ENCODE measurements at places on chromosomes 4 and X.
A peak's percentile ranks its signal among the peaks of the same experiment; 100 is the strongest.

- DNase-seq = no peak
These were observed 966 bp downstream of the PDGFC start for GRCh38 chr4:156970501-156971164.

GRCh38 chrX:102765809-102766208 lies 45.3 kb downstream of the GPRASP3 start:
- DNase-seq = no peak

GRCh38 chrX:644304-645281 lies 14.0 kb downstream of the SHOX start:
- DNase-seq = no peak

GRCh38 chrX:68660746-68661145 lies 13.3 kb downstream of the STARD8 start:
- DNase-seq = no peak

- no peak for DNase-seq
These were observed 78.0 kb downstream of the DMD start for GRCh38 chrX:33133320-33133719.

- no peak for DNase-seq
These were observed 9.3 kb upstream of the LIN54 start for GRCh38 chr4:83019794-83020494.

DNA sequence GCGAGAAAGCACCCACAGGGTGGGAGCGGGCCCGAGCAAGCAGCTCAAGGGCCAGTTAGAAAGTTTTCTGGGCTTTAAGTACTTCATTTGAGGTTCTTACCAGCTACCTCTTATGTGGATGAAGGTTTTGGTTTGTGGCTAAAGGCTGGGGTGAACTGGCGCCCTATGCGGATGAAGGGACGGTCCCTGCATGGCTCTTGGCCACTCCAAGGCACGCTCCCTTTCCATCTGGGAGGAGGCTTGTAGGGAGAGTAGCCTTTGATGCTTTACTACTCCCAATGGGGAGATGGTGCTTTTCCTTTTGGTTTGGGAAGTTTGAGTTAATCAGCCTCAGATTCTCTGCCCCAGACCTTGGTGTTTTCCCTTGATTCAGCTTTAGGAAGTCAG lies 17.7 kb downstream of the MRFAP1 start:
- DNase-seq = no peak

GRCh38 chr4:95293014-95293413 lies 255.8 kb downstream of the UNC5C start:
- no peak for DNase-seq

DNA sequence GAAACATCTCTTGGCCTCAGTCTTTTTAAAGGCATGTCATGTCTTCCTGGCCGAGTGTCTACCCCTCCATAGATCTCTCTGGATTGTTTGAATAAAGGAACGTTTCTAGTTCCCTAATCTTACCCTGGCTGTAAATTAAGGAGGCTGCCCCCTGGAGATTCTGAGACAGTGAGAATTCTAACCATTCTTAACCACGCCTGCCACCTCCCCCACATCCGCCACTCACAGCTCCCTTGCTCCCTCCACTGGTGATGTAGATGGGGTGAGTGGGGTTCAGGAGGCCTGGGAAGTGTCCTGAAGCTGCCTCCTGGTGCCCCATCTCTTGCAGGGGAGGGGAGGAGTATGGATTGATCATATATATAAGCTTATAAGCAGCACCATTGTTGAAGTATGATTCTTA lies 48.0 kb upstream of the TRIM2 start:
- peak; percentile 80 for DNase-seq

DNA sequence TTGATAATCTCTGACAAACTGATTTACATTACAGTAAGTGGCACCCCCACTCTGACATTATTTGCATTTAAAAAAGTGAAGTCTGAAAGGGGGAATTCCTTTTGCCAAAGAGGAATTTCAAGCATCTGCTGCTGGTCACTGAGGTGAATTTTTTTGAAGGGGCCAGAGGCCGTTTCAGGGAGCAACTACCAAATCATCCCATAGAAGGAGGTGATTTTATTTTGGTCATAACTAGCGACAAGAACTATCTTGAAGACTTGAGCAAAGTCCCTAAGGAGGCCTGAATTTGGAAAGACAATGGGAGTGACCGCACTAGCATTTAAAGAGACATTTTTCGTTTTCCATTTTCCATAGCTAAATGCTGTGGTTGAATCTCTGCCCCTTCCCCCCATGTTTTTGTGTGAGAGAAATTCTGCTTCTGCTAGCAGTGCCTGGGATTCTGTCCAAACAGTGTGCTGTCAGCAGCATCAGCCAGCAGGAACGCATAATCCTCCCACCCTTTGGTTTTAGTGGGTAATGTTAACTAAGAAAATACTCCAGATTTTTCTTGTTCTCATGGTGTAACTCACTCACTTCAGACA lies 110.1 kb upstream of the MED14 start:
- DNase-seq = no peak

DNA sequence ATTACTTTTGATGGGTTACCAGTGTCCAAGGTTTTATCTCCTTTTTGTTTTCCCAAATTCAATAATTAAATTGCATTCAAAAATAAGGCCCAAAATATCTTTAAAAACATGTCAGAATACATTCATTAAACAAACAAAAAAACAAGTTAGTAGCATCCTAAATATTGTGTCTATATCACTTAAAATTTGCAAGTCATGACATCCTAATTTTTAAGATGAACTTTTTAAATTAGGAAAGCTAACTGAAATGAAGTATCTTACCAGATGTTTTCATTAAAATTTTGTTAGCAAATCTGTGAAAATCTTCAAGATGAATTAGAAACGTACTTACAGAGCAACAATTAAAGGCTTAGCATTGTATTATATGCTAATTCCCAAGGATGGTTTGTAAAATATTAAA lies 962 bp upstream of the CFAP299 start:
- no peak for DNase-seq

GRCh38 chrX:79081895-79082512 lies 62.5 kb upstream of the GPR174 start:
- DNase-seq = peak; percentile 48

- peak; percentile 67 for DNase-seq
These were observed 28.2 kb downstream of the SULT1E1 start for GRCh38 chr4:69831646-69832325.

DNA sequence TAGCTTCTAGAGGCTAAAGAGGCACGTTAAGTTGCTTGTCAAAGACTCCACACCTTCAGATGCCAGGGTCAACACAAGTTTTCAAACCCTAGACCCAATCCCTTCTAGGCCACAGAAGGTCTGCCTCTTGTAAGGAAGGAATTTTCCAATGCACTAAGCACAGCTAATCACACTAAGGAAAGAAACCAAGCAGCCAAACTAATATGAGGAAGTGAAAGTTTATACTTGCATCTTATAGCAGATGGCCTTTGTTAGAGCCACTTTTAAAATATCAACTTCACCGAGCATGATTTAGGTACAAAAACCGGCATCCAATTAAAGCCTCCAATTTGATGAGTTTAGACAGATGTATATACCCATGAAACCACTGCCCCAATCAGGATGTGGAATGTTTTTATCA lies 9.9 kb downstream of the FHL1 start:
- peak; percentile 8 for DNase-seq

DNA sequence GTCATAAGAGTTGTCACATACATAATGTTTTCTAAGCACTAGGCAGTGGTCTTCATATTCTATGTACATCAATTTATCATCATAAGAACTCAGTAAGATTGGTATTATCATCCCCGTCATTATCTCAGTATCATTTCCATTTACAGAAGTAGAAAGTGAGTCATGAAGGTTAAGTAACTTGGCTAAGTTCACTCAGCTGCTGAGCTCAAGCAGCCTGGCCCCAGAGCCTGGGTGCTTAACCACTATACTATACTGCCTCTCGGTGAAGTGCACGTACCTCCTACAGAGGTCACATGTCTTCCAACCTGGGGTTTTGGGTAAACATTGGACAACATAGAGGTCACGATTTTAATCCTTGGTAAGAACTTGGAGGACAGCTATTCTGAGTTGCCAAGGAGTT lies 161.5 kb upstream of the GATB start:
- no peak for DNase-seq

GRCh38 chr4:128346054-128346716 lies 58.6 kb upstream of the PGRMC2 start:
- DNase-seq = no peak

DNA sequence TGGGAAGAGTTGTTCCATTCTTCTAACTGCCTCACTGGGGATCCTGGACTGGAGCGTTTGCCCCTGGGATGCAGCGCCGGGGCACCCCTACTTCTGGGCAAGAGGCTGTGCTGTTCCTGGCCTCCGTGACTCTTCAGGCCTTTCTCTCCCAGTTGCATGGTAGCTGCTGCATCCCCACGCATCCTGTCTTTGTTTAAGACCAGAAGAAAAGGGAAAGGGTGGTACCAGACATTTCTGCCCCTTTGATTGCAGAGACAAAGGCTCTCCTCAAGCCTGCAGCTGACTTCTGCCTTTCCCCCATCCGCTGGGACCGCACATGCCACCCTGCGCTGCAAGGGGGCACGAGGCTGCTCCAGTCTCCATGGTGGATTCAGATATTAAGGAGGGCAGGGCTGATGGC lies 70.4 kb downstream of the SHROOM2 start:
- no peak for DNase-seq
